GM19239 (cell line): ENCODE measurements at places on chromosomes 4 and X.

DNA sequence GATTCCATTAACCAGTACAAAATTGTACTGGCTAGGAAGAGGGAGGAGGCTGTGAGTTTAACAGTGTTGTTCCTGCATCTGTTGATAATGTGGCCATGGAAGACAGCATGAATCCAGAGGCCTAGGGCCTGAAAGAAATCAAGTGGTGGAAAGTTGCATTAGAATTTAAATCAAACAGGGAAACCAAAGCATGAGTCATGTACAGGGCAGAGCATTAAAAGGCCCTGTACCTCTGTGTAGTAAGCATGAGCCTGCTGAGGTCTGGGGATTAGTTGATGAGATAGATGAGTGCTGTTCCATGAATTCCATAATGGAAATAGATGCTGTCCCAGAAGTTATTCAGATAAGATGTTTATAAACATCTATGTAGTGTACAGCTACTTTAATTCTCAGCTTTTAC is 58.3 kb downstream of the MID1IP1 start:
- DNase-seq = no peak

DNA sequence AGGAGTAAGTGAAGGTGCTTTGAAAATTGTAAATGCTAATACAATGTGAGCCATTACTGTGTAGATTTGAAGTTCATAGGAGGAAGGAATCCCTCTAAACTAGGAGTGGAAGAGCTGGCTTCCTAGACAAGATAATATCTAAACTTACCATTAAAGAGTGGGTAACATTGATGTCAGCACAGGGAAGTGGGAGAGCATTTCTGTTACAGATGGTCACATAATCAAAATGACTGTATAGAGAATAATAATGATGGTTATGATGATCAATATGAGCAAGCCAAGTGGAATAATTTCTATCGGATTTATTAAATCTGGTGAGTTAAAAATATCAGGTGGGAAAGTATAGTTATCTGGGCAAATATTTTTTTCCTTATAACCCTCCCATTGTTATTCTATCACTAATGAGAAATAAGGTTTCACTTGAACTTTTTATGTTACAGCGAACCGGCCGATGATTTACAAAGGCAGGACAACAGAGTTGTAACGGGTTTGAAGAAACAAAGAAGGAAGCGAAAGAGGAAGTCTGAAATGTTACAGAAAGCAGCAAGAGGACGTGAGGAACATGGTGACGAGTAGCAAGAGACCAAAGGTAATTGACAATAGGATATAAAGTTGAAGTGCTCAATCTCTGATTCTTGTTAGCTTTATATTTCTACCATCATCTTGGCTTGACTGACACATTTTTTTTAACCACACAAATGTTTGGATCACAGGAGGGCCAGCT is 43.5 kb downstream of the FMR1NB start:
- no peak for DNase-seq

DNA sequence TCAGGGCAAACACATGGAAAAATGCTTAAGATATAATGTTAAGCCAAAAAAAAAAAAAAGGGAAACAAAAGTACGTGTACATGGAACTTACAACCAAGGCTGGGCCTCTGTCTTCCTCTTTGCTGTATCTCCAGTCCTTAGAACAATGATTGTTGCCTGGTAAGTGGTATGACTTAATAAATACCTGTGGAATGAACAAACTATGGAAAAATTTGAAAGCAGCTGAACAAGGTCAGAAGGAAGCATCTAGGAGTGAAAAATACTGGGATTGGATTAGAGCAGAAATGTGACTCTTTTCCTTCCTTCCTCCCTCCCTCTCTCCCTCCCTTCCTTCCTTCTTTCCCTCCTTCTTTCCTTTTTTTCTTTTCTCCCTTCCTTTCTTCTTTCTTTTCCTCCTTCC is 54.2 kb upstream of the SMIM10 start:
- DNase-seq = no peak

DNA sequence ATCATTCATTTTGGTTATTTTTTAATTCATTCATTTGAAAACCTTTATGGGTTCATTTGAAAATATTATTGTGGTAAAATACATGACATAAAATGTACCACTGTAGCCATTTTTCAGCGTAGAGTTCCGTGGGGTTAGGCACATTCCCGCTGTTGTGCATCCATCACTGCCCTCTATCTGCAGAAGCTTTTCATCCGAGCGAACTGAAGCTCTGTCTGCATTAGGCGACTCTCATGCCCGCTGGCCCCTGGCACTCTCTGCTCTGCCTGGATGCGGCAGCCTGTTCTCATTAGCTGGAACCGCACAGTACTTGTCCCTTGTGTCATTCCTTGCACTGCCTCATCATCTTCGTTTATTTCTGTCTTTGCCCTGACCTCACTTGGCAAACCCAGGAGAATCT is 17.5 kb downstream of the CFAP99 start:
- DNase-seq = no peak

DNA sequence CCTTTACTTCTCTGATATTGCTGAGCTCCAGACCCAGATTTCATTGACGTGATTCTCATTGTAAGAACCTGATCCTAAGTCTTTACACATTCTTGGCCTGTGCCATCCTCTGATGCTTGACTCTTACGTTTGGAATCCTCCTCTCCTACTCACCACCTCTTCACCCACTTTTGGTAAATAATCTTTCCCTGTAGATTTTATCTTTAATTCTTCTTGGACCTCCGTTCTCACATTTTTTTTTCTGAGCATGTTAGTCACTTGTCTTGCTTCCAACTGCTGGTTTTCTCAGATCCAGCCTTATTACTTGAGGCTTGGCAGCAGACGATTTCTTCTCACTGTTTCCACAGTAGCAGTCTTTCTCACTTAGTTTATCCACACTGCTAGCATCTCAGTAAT is 12.4 kb upstream of the SH3RF1 start:
- DNase-seq = no peak

GRCh38 chr4:2337896-2338295 is 76.0 kb upstream of the MXD4 start:
- DNase-seq = no peak

GRCh38 chr4:139834226-139834662 is 168.6 kb downstream of the MGST2 start:
- no peak for DNase-seq

GRCh38 chrX:30309139-30309571 is at the start of gene NR0B1:
Gene NR0B1 (minus strand): TSS chrX:30309390. CDS start chrX:30309363, 27 bp downstream.
- no peak for DNase-seq

GRCh38 chr4:154623436-154623835 is 11.0 kb upstream of the FGG start:
- no peak for DNase-seq

DNA sequence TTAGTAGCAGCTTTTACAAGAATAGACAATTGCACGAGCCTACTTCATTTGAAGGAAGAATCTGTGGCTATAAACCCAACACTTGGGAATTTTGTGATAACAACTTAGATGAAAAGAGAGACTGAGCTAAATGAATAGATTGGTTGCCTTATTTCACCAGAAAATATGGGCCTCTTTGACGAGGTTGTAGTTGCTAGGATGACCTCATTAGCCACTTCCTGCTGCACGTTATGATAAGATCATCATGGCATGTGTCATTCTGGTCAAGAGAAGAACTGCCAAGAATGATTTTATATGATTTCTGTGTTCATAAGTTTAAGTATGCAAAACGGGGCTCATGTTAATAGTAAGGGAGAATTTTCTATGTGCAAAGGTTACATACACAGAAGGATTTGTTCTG is 321.9 kb upstream of the GIMD1 start:
- no peak for DNase-seq

- no peak for DNase-seq
Observed at GRCh38 chr4:55186123-55186522, 60.7 kb upstream of the KDR start.

GRCh38 chr4:108081256-108081655 is 87.5 kb downstream of the LEF1 start:
- no peak for DNase-seq

DNA sequence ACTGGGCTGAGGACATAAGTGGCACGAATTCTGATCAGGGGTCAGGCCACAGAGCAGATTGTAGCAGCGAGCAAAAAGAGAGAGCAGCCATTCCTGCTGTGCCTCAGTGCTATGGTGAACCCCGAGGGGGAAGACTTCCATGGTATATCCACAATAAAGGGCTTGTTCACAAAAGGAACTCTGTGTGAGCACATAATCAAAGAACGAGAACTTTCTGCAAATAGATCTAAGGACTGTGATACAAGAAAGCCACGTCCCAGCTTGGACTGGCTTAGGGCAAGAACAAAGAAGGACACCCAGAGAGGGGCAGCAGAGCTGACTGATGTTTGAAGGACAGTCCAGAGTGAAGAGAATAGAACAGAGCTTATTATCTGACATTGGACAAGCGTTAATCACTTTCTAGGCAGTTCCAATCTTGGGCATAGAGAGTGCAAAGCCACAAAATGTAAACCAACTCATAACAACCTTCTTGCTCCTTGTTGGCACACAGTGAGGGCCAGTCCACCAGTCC is 24.0 kb downstream of the PPEF2 start:
- no peak for DNase-seq

DNA sequence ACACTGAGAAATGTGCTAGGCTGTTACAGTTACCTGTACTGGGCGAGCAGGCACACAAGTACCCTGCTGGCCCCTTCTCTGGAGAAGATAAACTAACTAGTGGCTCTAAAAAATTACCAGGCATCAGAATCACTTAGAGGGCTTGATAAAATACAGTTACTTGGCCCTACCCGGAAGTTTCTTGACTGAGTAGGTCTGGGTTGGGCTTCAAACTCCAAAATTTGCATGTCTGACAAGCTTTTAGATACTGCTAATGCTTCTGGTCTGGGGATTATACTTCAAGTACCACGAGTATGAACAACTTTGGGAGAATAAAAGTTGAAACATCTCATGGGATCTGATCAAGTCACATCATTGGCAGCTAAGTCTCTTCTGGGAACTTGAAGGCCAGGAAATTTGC is 30.8 kb downstream of the CEP135 start:
- DNase-seq = no peak

GRCh38 chr4:76601791-76602190 is 166.8 kb downstream of the SHROOM3 start:
- no peak for DNase-seq

- DNase-seq = no peak
Observed at GRCh38 chr4:73800206-73800605, 36.3 kb upstream of the CXCL6 start.

- no peak for DNase-seq
Observed at GRCh38 chr4:147104768-147105167, 159.1 kb upstream of the TTC29 start.

- DNase-seq = no peak
Observed at GRCh38 chr4:74189331-74190043, 31.6 kb downstream of the MTHFD2L start.

- DNase-seq = peak; percentile 100
Observed at GRCh38 chr4:6269616-6270511, at the start of gene WFS1. Gene WFS1 (plus strand): TSS chr4:6269850. CDS start chr4:6277456, 7,606 bp downstream.

GRCh38 chr4:125132729-125133128 is 182.0 kb upstream of the FAT4 start:
- DNase-seq = no peak

DNA sequence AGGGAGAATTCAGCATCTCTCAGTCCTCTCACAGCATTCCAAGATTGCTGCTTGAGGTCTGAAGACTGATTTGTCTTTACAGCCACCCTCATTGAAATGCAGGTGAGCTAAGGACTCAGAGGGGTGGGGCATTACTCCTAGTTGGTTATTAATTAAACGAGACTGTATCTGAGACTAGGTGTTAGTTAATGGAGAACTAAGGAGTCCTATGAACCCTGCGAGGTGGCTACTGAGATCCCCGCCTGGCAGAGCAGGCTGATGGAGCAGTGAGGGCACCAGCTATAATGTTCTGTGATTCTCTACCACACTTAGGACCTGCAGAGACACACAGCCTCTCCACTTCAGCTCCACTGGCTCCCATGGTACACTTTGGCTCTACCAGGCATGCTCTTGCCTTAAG is 215.3 kb downstream of the MID1IP1 start:
- DNase-seq = no peak

DNA sequence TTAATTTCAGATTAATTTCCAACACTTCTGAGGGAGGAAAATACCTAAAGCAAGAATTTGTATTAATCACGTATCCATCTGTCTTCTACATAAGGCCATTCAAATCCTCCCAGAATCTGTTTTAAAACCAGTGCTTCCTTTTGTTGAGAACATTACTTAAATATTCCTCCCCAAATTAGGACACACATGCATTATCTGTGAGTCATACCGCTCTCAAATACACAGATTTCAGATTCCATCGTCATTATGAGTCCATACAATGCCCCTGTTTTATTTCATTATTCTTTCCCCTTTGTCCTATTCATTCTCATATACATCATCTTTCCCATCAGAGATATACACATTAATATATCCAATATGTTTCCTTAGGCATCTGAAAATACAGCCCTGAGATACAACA is 57.3 kb upstream of the PRSS12 start:
- no peak for DNase-seq

- DNase-seq = no peak
Observed at GRCh38 chr4:101135371-101136010, 211.8 kb downstream of the PPP3CA start.

DNA sequence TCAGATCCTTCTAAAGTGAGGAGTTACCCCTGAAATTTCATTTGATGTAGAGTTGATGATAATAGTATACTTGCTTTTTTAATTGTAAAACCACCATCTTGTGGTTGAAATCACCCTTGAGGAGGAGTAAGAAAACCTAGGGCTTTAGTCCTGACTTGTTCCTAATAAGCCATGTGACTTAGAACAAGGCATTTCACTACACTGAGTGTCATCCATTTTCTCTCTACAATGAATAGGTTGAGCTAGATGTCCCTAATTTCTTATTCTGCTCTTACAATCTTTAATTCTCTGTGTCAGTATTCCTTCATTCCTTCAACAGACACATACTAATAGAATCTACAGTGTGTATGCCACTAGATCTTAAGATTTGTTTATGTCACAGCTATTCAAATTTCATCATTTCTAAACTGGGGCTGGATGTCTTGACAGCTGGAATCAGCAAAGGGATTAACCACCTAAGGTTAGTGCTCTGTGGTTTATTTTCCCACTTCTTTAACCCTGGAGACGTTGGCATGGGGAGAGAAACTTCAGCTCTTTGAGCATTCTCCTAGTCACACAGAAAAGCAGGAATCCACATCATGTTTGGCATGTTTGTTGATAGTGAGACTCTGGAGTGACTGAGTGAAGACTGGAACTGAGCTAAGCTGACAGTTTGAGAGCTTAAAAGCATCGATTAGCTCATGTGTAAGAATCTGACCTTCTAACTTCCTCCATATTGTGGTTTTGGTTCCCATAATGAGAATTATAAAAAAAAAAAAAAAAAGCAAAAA is 246.3 kb downstream of the NDST4 start:
- no peak for DNase-seq

DNA sequence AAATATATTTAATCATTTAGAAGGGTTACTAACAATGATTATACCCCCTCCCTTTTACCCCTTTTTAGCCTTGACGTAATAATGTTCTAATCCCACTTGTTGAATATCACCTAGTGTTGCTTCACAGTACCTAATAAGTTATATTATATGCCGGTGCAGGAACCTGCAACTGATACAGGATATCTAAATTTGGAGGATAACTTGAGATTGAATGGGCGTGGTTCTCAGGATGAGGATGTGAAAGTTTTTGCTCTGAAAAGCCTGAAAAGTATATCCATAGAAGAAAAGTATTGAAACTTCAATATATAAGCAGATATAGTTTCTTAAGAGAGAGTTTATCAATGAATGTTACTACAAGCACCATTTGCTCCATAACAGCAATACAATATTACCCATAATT is 59.8 kb downstream of the ZNF711 start:
- peak; percentile 0 for DNase-seq
